ENCODE measurements at places on chromosomes 5 and 9. TPM values are rescaled to one million over a fixed set of nuclear protein-coding genes. Genes with fewer than 3 reads are reported as not detected.

GRCh38 chr5:170534941-170535340 lies 31.1 kb downstream of the KCNIP1 start:
- no peaks in the 10 kb centered on the region for H3K36me3 ChIP-seq
- peaks cover 5% of the 10 kb centered on the region for H3K27me3 ChIP-seq
- H3K4me1 ChIP-seq: no peaks in the 10 kb centered on the region
- no peak overlapping the region for H3K27ac ChIP-seq
- DNase-seq: no peak

DNA sequence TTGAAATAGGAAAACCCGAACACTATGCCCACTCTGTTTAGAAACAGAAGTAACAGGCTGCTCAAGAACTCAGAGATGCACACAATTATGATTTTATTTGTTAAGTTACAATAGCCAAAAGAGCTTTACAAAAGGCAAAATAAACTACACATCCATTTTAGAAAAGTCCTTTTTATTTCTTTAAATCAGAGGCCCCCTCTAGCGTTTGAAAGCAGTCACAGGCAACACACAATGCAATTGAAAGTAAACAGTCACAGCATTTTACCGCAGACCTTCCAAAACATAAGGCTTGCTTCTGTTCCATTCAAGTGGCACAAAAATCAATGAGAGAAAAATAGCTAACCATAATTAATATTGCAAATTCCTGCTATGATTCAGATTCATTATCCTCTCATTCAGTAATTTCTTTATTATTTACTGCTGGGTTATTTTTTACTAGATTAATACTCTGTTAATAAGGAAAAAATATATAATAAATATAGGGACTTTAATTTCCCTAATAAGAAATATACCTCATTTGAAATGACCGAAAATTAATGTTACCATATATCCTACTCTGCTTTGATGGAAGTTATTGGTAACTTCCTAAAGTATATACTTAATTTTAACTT lies 78.3 kb downstream of the CEP120 start:
- no peak overlapping the region for H3K4me3 ChIP-seq
- H3K36me3 ChIP-seq: no peaks in the 10 kb centered on the region
- H3K4me1 ChIP-seq: no peaks in the 10 kb centered on the region
- no peak overlapping the region for H3K27ac ChIP-seq
- peak; percentile 36 for DNase-seq

DNA sequence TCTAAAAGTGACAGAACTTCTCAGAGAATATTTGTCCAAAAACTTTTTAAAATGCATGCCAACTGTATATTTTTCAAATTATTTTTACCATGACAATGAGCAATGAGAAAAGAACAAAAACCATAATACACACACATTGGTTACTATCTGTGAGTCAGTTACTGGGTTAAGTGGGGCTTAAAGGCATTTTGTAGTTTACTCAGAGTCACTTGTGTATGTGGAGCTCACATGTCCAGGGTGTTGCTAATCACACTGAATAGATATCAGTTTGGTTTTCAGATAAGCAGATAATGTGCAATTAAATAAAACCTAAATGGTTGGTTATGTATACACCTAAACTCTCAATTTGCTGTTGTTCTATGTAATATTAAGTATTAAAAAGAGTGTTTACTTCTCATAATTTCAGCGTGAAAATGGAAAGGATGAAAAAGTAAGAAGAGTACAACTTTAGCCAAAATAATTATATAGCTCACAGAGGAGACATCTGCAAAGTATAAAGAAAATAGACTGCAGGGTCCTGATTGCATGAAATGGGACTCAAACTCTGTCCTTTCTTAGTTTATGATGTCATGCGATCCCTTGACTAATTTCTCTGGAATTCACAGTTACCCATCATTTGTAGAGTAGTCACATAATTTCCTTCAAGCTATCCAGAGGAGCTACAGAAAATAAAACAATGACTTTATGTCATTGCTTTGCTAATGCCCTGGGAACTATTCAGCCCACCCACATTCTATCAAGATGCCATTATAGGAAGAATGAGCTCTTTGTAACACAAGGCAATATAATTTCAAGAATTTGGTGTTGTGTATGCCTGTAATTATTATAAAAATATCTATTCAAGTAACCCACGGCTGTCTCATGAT lies 388.0 kb upstream of the ZNF608 start:
- no peaks in the 10 kb centered on the region for H3K36me3 ChIP-seq
- no peaks in the 10 kb centered on the region for H3K27me3 ChIP-seq
- peak; percentile 92 for DNase-seq
- no peak overlapping the region for H3K27ac ChIP-seq
- no peak overlapping the region for H3K4me3 ChIP-seq

GRCh38 chr5:104977529-104977928 lies 1414.9 kb upstream of the NUDT12 start:
- H3K36me3 ChIP-seq: no peaks in the 10 kb centered on the region
- no peaks in the 10 kb centered on the region for H3K27me3 ChIP-seq
- no peak overlapping the region for H3K27ac ChIP-seq
- no peak for DNase-seq

The CDH10 gene
- total RNA-seq: under 0.01 TPM

GRCh38 chr9:123696476-123696875 lies 233.4 kb downstream of the DENND1A start:
- H3K4me1 ChIP-seq: no peaks in the 10 kb centered on the region
- no peak overlapping the region for H3K27ac ChIP-seq
- peak; percentile 8 for DNase-seq

GRCh38 chr9:93955111-93955980 lies at the start of gene BARX1:
TSS of gene BARX1 (minus strand) at chr9:93955355. CDS start at chr9:93955146, 209 bp downstream.
- no peak for DNase-seq
- no peaks in the 10 kb centered on the region for H3K36me3 ChIP-seq
- no peak within 1 kb of the TSS for H3K27ac ChIP-seq
- peaks cover 93% of the 10 kb centered on the region for H3K27me3 ChIP-seq

The IGIP gene
- 13.4 TPM for total RNA-seq

DNA sequence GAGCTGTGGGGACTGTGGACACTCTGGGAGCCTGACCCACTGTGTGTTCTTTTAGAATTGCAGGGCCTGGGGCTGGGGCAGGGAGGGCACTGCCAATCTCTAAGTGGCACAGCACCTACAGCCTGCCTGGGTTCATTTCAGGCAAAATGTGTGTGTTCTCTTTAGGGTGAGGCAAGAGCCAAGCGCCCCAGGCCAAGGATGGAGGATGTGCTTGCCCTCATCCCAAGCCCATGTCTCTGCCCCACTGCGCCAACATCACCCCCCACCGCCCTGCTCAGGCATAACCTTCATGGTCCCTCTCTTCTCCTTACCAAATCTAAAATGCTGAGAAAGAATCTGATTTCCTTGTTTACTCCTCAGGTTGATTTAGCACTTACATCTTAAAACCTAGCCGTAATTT lies 304.4 kb downstream of the RAB3C start:
- H3K27ac ChIP-seq: no peak overlapping the region
- DNase-seq: no peak
- H3K36me3 ChIP-seq: no peaks in the 10 kb centered on the region

DNA sequence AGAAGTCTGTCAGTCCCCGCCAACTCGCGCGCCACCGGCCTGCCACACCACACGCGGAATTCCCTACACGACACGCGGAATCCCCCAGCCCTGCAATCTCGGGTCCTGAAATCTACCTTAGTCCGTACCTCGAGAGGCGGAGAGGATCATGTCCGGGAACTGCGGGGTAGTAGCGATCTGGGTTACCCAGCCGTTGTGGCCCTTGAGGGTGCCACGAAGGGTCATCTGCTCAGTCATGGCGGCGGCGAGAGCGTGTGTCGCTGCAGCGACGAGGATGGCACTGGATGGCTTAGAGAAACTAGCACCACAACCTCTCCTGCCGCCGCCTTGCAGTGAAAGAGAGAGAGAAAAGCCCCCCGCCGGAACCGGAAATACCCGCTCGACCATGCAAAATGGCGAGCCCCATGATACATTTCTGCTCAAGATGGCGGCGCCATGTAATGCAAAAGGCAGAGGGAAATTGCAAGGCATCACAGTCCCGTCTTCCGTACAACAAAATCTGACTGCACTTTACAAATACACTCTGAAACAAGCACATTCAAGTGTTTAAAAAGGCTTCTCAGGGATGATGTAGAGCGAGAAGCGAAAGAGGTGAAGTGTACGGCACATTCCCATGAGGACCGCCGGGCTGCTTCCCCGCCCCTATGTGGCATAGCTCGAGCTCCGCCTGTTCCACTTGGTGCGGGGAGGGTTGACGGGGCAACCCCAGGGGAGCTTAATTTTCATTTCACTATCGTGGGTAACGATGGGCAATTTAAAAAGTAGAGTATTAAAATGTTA lies at the start of gene RACK1:
Gene RACK1, minus strand, starts transcription at position 343 of the 780 bp plus-strand sequence. Its CDS starts 106 bp downstream, at position 237.
- no peaks in the 10 kb centered on the region for H3K27me3 ChIP-seq
- H3K4me1 ChIP-seq: peaks cover 22% of the 10 kb centered on the region
- peaks cover 16% of the 10 kb centered on the region for H3K36me3 ChIP-seq

DNA sequence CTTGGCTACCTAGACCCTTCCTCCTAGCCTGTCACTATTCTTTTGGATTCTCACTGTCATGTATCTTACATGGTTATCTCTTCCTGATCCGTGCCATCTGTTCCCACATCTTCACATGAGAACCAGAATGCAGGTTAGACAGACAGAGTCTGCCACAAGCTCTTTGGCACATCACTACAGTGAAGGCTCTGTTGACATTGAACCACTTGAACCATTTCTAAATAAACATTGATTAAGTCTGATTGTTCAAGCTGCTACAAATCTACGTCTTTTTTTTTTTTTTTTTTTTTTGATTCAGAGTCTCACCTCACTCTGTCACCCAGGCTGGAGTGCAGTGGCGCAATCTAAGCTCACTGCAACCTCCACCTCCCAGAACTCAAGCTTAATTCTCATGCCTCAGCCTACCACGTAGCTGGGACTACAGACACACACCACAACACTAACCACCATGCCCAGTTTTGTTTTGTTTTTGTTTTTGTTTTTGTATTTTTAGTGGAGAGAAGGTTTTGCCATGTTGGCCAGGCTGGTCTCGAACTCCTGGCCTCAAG lies 85.1 kb upstream of the LRRTM2 start:
- no peaks in the 10 kb centered on the region for H3K36me3 ChIP-seq
- no peak overlapping the region for H3K4me3 ChIP-seq
- H3K4me1 ChIP-seq: peaks cover 8% of the 10 kb centered on the region
- DNase-seq: no peak

GRCh38 chr5:135341696-135342550 lies 57.1 kb downstream of the MACROH2A1 start:
- peaks cover 29% of the 10 kb centered on the region for H3K36me3 ChIP-seq
- no peak for DNase-seq
- no peaks in the 10 kb centered on the region for H3K27me3 ChIP-seq
- H3K4me1 ChIP-seq: peaks cover 4% of the 10 kb centered on the region

GRCh38 chr9:99726758-99727157 lies 94.9 kb upstream of the NR4A3 start:
- no peak for DNase-seq
- no peak overlapping the region for H3K4me3 ChIP-seq
- no peaks in the 10 kb centered on the region for H3K4me1 ChIP-seq
- H3K36me3 ChIP-seq: no peaks in the 10 kb centered on the region
- H3K27ac ChIP-seq: no peak overlapping the region

- H3K27ac ChIP-seq: no peak overlapping the region
- H3K4me1 ChIP-seq: peaks cover 10% of the 10 kb centered on the region
- H3K27me3 ChIP-seq: no peaks in the 10 kb centered on the region
- H3K4me3 ChIP-seq: no peak overlapping the region
- no peaks in the 10 kb centered on the region for H3K36me3 ChIP-seq
Observed at GRCh38 chr9:107214915-107215314, 68.2 kb upstream of the RAD23B start.

- no peak overlapping the region for H3K27ac ChIP-seq
- H3K27me3 ChIP-seq: no peaks in the 10 kb centered on the region
- H3K4me1 ChIP-seq: no peaks in the 10 kb centered on the region
- H3K36me3 ChIP-seq: peaks cover 2% of the 10 kb centered on the region
Observed at GRCh38 chr5:80780761-80781285, 126.0 kb upstream of the DHFR start.

DNA sequence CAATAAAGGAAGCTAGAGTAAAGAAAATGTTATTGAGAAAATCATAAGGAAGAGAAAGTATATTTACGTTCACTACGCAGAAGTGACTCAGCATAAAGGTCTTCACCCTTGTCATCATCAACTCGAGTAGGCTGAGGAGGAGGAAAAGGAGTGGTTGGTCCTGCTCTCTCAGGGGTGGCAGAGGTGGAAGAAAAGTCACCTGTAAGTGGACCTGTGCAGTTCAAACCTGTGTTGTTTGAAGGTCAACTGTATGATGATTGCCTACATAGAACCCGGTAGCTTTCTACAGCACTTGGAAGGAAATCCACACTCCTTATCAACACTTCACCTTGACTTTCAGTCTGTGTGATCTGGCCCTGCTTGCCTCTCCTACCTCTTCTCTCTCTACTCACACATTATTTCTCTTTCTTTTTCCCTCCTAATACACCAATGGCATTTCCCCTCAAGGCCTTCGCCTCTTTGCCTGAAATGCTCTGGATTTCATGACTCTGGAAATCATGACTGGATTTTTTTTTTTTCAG lies 109.3 kb upstream of the CPEB4 start:
- H3K4me3 ChIP-seq: no peak overlapping the region
- no peaks in the 10 kb centered on the region for H3K36me3 ChIP-seq
- H3K27ac ChIP-seq: no peak overlapping the region
- H3K4me1 ChIP-seq: peaks cover 4% of the 10 kb centered on the region
- H3K27me3 ChIP-seq: no peaks in the 10 kb centered on the region
- peak; percentile 41 for DNase-seq

GRCh38 chr5:60568646-60569045 lies 131.3 kb downstream of the DEPDC1B start:
- H3K27ac ChIP-seq: no peak overlapping the region
- DNase-seq: no peak
- H3K36me3 ChIP-seq: no peaks in the 10 kb centered on the region
- no peaks in the 10 kb centered on the region for H3K4me1 ChIP-seq
- H3K27me3 ChIP-seq: no peaks in the 10 kb centered on the region
- no peak overlapping the region for H3K4me3 ChIP-seq

- no peak overlapping the region for H3K27ac ChIP-seq
- DNase-seq: no peak
- H3K4me1 ChIP-seq: peaks cover 7% of the 10 kb centered on the region
- no peaks in the 10 kb centered on the region for H3K36me3 ChIP-seq
Observed at GRCh38 chr9:27528886-27529315, 713 bp downstream of the MOB3B start.

The ITGA2 gene
- total RNA-seq: 50.1 TPM

- H3K27me3 ChIP-seq: no peaks in the 10 kb centered on the region
- no peak for DNase-seq
- H3K36me3 ChIP-seq: peaks cover 28% of the 10 kb centered on the region
- no peak overlapping the region for H3K4me3 ChIP-seq
Observed at GRCh38 chr9:137084526-137084925, 2.3 kb upstream of the MAN1B1 start.

The ANKRD33B gene
- 7.8 TPM for total RNA-seq

GRCh38 chr9:18036422-18037187 lies 437.3 kb upstream of the ADAMTSL1 start:
- H3K4me1 ChIP-seq: no peaks in the 10 kb centered on the region
- no peak for DNase-seq
- H3K36me3 ChIP-seq: no peaks in the 10 kb centered on the region

The ZNF658 gene
- 6.9 TPM for total RNA-seq

DNA sequence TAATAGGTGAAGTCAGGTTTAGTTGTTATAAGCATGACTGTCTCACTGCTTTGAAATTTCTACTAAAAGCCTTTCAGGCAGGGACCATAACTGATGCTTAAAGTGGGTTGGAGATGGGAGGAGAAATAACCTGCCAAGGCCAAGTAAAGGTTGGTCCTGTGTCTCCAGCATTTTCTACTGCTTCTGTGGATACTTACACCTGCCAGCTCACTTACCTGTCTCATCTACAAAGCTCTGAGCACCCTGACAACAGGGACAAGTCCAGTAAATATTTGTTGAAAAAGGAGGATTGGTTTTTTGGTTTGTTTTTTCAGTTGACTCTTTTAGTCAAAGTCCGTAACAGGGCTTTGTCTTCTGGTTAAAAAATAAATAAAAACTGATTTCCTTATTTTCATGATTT lies 38.6 kb downstream of the GRAMD2B start:
- H3K4me3 ChIP-seq: no peak overlapping the region
- H3K27me3 ChIP-seq: no peaks in the 10 kb centered on the region
- no peak for DNase-seq
- H3K27ac ChIP-seq: no peak overlapping the region
- no peaks in the 10 kb centered on the region for H3K4me1 ChIP-seq
- H3K36me3 ChIP-seq: peaks cover 7% of the 10 kb centered on the region
